ENCODE measurements at places on chromosomes 4 and X.

GRCh38 chr4:182918044-182918607, 940 bp upstream of the DCTD start:
- no peak for DNase-seq

- DNase-seq, result no peak
Measured at GRCh38 chr4:138800421-138800820, 215.2 kb upstream of the NOCT start.

DNA sequence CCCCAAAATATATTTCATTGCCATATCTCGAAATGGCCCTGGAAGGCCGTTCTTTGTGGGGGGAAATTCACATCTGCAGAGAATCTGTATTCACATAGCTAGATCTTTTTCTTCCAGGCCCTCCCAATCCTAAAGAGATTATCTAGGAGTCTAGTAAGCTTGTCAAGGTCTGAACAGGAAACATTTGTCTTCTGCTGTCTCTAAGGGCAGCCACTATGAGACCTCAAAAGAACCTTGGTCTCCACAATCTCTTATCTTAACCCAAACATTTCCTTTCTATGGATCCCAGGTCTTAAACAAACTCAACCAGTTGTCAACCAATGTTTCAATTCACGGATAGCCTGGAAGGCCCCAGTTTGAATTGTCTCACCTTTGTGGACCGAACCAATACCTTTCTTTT, 45.0 kb downstream of the CRLF2 start:
- DNase-seq, result no peak

DNA sequence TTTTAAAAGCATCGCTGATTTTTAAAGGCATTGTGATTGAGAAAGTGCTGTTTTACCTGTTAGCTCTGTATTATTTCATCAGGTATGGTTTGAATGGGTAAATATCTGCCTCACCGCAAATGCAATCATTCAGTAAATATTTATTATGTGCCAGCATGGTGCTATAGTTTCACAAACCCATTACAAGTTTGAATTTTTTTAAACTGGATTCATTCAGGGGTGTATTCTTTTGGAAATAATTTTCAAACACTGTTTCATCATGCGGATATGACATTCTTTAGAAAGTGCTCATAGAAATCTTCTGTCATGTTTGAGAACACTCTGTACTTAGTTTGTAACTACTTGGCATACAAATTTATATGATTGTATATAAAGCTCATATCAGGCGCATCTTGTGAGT, 37.2 kb downstream of the LIMCH1 start:
- DNase-seq, result no peak

GRCh38 chr4:140004549-140004895, 149.5 kb downstream of the MAML3 start:
- DNase-seq, result peak; percentile 85

- DNase-seq, result peak; percentile 29
Measured at GRCh38 chr4:110982486-110982885, 359.6 kb upstream of the PITX2 start.

DNA sequence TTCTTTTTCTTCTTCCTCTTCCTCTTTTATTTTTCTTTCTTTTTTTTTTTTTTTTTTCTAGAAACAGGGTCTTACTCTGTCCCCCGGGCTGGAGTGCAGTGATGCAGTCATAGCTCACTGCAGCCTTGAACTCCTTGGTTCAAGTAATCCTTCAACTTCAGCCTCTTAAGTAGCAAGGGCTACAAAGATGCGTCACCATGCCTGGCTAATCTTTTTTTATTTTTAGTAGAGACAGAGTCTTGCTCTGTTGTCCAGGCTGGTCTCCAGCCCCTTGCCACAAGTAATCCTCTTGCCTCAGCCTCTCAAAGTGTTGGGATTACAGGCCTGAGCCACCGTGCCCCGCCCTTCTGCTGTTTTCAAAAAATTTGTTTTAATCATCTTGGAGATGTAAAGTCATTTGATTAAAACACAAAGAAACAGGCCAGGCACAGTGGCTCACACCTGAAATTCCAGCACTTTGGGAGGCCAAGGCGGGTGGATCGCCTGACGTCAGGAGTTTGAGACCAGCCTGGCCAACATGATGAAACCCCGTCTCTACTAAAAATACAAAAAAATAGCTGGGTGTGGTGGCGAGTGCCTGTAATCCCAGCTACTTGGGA, 28.1 kb downstream of the SYNPO2 start:
- DNase-seq, result no peak

Data from GM03348 (cell line).